Kidney (tissue), 22 donors: ENCODE measurements at places on chromosomes 6 and 20. TPM values are rescaled to one million over a fixed set of nuclear protein-coding genes. Genes with fewer than 3 reads are reported as not detected.

Gene C6orf58
- polyA plus RNA-seq: not detected

Gene LTA
- not detected for polyA plus RNA-seq

Gene DPPA5
- polyA plus RNA-seq: not detected

Gene FKBP1C
- polyA plus RNA-seq: 1.6 TPM

Gene GGTLC1
- polyA plus RNA-seq: not detected

Gene LPA
- not detected for polyA plus RNA-seq

Gene SUMO4
- polyA plus RNA-seq: not detected

Gene POPDC3
- not detected for polyA plus RNA-seq

Gene FYN
- polyA plus RNA-seq: 34.5 TPM

Gene SNX21
- polyA plus RNA-seq: 35.6 TPM

Gene NRSN1
- not detected for polyA plus RNA-seq

Gene HMGN3
- polyA plus RNA-seq: 314 TPM

GRCh38 chr6:6688951-6689350 is 100.4 kb downstream of the LY86 start:
- DNase-seq: no peak

- DNase-seq: no peak
These were observed 63.5 kb upstream of the ADGRF1 start for GRCh38 chr6:47105469-47106178.

DNA sequence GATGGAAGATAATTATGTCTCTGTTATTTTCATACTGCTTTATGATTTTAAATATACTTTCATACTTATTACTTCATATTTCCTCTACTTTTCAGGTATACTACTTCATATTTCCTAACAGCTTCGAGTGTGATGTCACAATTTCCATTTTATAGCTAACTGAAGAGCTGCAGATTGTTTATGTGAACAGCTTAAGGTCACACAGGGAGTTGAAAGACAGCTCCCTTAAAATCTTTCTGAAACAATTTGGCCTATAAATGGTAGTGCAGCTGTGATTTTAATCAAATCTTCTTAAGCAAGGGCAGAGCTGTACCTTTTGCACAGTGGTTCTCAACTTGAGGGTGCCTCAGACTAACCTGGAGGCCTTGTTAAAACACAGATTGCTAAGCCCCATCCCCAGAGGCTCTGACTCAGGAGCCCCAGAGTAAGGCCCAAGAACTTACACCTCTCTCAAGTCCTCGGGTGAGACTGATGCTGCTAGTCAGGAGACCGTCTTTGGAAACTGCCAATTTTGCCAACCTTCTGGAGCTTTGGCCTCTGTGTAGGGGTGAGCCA is 347.0 kb upstream of the HSF2 start:
- DNase-seq: no peak

GRCh38 chr6:14001329-14002012 is 76.7 kb downstream of the RNF182 start:
- DNase-seq: no peak

- DNase-seq: no peak
These were observed 37.4 kb upstream of the E2F3 start for GRCh38 chr6:20364327-20364726.

DNA sequence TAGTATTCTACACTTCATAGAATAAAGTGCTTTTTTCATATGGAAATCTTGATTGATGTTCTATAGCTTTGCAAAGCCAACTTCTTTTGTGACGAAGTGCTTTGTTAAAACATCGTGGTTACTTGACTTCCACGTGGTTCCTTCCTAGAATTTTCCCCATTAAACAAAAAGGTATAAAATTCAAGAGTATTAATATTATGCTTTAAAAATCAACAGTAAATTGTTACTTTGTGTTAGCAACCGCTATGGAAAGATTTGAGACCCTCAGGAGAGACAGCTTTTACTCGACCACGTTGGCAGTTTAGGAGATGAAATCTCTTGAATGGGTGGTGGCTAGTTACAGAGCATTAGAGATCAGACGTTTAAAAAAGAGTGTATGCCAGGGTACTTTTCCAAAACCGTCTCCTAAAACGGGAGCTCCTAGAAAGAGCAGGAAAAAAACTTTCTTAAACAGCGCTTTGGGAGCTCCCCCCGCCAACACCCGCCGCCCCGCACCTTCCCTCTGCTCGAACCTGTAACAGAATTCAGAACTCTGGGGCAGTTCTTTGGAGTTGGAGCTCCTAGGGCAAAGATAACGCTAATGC is 920 bp downstream of the GJA1 start:
- DNase-seq: peak; percentile 58

DNA sequence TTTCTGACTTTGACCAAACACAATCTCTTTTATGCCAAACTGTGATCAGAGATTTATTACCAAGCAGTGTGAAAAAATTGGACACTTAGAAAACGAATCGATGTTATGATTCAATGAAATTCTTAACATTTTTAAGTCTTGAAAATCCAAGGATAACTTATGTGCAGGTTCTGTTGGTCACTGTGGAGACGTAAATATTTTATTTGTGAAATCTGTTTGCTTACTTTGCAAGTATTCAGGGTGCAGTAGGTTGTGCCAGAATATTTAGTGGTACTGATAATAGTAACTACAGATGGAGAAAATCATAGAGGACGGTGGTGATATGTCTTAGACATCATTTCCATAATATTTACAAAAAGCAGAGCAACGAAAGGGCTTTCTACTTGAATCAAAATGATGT is 97.3 kb downstream of the BMP2 start:
- no peak for DNase-seq

- DNase-seq: no peak
These were observed 118.5 kb downstream of the PDSS2 start for GRCh38 chr6:107340881-107341280.

DNA sequence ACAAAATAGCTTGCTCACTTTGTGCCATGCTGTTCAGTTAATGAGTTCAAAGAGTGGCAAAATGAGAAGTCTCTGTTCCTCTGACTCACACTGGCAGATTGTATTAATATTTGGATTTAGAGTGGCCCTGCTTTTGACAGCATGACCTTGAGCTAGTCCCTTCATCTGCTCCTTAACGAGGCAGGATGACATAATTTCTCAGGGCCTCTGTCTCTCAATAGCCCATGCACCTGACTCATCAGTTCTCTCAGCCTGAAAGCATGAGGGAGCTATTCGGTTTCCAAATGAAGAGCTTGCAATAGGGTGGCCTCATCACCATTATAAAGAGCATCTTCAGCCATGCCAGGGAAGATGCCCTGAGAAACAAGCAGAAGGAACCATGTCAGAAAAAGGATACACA is 38.2 kb downstream of the CAP2 start:
- DNase-seq: no peak

DNA sequence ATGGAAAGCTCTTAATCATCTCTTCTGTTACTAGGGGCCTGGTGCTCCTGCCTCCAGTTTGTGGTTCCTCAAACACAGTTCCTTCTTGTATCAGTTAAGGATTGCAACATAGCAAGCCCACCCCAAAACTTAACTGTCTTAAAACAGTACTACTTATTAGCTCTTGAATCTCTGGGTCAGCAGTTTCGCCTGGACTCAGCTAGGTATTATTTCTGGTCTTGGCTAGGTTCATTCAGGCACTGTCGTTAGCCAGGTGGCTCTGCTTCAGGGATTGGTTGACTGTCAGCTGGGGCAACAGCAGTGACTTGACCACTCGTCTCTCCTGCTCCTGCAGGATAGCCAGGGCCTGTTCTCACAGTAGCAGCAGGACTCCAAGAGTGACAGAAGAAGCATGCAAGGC is 30.0 kb upstream of the RALY start:
- DNase-seq: no peak

DNA sequence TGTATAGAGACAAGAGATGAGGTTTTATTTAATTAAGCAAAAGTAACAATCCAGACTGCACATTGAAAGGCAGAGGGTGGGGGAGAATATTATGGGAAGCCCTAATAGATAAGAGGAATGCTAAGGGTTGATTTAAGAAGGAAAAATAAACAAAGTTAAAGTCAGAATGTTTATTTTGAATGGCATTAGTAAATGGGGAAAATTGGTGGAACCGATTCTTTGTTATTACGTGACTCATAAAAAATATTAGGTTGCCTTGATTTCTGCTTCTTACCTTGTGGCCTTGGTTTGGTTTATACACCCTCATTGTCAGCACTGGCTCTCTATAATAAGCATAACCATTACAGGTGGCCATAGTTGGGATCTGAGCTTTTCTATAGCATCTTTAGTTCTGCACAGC is 674.8 kb upstream of the CITED2 start:
- DNase-seq: no peak

DNA sequence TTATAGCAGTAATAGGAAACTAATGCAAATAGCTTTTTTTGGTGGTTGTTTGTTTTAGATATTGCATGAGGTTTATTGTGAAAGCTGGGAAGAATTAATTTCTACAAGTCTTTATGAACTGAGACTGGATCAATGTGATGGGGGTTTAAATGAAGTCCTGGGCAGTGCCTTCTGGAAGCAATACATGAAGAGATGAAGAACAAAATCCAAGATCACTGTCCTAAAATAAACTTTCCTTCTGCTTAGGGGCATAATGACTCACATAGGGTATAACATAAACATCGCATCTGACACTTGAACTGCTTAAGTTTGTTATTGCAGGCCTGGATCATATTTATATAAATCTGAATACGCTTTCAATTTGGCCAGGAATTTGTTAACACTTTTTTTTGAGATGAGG is 20.9 kb upstream of the SHLD1 start:
- no peak for DNase-seq

DNA sequence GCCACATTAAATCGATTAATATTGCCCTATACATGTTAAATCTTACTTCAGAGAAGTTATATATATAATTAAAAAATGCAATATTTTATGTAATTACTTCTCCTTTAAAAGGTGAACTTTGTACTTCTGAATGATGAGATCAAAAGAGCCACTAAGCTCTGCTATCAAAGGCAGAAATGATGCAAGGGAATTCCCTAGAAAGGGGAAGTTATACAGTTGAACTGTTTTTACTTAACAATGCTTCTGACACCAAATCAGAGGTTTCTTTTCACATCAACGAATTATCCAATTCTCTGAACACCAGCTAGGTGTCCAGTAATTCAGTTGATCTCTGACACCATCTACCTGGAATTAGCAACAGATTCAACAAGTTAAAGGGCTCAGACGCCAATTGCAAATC is 319.9 kb upstream of the TSHZ2 start:
- no peak for DNase-seq

DNA sequence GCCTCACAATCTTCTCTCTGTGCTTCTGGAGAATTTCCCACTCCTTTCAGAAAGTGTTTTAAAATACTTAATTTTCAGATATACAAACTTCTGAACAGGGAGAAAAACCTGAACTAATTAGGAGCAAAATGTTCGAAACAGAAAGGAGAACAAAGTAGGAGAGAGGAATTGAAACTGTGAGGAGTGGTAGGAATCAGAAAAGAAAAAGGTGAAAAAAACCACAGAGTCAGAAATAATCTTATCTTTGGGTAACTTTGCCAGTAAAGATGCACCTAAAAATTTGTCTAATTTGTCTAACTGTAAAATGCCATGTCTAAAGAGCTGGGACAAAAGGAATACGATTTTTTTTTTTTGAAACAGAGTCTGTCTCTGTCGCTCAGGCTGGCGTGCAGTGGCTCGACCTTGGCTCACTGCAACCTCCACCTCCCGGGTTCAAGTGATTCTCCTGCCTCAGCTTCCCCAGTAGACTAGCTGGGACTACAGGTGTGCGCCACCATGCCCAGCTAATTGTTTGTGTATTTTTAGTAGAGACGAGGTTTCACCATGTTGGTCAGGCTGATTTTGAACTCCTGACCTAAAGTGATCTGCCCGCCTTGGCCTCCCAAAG is 4.7 kb upstream of the RIPOR2 start:
- no peak for DNase-seq

DNA sequence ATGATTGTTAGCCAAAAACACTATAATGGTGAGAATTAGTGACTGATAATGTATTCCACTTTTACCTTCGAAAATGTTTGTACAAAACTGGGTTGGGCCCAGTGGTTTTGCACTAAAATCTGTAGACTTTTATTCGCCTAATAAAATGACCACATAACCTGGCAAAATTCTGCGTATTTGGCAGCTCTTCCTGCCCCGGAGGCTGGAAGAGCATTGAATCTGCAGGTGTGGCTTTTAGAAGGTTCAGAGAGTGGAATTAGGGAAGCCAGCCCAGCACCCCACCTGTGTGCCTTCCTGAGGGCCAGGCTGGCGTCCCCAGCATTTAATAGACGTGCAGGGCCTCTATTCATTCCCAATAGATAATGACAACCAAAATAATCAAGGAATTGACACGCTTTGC is 256.7 kb downstream of the UST start:
- DNase-seq: no peak

DNA sequence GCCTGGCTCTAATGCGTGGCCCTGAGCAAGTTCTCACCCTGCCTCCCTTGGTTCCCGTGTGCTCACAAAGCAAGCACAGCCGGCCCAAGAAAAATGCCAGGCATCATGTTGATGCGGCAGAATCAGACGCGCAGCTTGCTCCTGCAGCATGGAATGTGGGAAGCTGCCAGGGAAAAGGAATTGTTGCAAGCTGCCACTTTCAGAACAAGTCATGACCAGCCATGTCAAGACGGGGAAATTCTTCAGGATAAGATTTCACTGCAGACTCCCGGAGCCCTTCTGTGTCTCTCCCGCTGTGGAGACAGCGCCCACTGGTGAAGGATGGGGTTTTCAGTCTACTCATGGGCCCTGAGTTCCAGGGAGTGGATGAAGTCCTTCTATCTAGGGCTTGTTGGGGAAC is 4.6 kb downstream of the DACT2 start:
- peak; percentile 84 for DNase-seq

GRCh38 chr6:168029459-168030217 is 32.2 kb downstream of the KIF25 start:
- no peak for DNase-seq

GRCh38 chr6:11275598-11275997 is 43.1 kb upstream of the NEDD9 start:
- DNase-seq: no peak

DNA sequence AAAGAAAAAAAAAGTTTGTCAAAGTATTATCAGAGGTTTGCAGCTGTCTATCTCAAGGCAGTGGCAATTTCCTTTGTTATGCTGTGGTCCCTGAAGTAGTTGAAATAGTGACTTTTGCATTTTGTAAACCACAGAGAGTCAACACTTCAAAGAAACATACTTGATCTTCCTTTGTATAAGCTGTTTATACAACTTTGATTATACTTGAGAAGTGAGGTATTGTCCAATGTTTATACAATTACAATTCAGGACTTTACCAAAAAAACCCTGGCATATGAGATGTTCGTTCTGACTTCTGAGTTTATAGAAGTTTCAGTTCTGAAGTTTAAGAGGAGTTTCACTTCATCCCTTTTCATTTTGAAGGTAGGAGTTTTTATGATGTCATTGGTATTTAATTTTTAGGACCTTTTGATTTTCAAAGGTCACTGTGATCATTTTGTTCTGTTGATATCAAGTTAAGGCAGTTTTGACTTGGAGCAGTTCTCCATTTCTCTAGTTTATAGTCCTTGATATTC is 4.0 kb downstream of the STK4 start:
- DNase-seq: no peak

GRCh38 chr20:35629427-35630145 is 14.0 kb downstream of the SPAG4 start:
- DNase-seq: no peak

- DNase-seq: no peak
These were observed 11.1 kb downstream of the NRN1 start for GRCh38 chr6:5995658-5995948.
